PC-3 (cell line): ENCODE measurements at places on chromosomes 4 and X. TPM values are rescaled to one million over a fixed set of nuclear protein-coding genes. Genes with fewer than 3 reads are reported as not detected.

Gene ARR3
- total RNA-seq = not detected in 2 replicates

Gene FAM149A
- total RNA-seq = 0.22 TPM in 1 of 2 replicates, not detected in the other

Gene MAGT1
- total RNA-seq = 106 and 119 TPM in 2 replicates

Gene NHSL2
- total RNA-seq = 0.07 and 0.58 TPM in 2 replicates

Gene TMSB15C
- 3.5 and 4.6 TPM in 2 replicates for total RNA-seq

Gene ENPP6
- not detected in 2 replicates for total RNA-seq

Gene NSG1
- not detected in 2 replicates for total RNA-seq

Gene GLOD5
- not detected in 2 replicates for total RNA-seq

DNA sequence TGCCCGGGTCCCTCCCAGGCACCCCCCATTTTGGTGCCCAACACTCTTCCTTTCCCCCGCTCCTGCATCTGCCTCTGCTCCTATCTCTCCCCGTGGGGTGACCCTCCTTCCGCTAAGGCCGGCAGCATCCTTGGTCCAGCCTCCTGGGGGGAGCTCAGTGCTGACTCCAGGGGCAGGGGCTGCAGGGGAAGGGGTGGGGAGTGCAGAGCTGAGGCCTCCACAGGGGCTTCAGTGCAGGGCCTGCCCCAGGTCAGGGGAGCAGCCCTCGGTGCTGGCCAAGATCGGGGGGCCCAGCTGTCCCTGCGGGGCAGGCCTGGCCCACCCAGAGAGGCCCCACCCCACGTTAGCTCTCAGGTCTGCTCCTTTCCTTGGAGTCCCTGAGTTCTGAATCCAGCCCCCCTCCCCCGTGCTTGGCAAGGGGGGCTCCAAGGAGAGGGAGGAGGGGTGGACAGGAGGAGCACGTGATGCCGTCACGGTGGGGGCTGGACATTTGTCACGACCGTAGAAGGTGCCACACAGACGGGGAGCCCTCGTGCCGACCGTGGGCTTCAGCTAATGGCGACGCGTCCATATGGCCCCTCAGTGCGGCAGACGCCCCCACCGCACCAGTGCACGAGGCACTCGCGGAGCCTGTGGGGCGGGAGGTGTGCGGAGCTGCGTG, 63.5 kb upstream of the ADRA2C start:
- no peak for DNase-seq
- no peaks in the 10 kb centered on the region for H3K36me3 ChIP-seq
- H3K27me3 ChIP-seq = peaks cover 62% of the 10 kb centered on the region
- H3K4me1 ChIP-seq = no peaks in the 10 kb centered on the region

DNA sequence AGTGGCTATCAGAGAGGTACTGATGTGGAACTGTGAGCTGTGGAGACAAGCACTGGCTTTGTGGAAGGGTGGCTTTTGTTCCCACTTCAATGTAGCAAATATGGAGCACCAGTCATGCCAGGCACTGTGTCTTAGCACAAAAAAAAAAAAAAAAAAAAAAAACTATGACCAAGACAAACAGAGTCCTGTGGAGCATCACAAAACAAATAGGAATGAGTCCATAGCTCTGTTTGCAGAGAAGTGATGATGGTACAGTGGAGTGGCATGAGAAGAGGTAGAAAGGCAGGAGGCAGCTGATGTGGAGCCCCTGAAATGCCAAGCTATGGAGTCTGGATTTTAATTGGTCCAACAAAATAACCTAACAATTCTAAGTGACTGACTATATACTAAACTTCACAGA, 116.9 kb downstream of the RAB28 start:
- H3K4me1 ChIP-seq = no peaks in the 10 kb centered on the region
- no peak overlapping the region for H3K27ac ChIP-seq
- no peaks in the 10 kb centered on the region for H3K36me3 ChIP-seq
- H3K4me3 ChIP-seq = no peak overlapping the region

- H3K27me3 ChIP-seq = no peaks in the 10 kb centered on the region
- H3K36me3 ChIP-seq = no peaks in the 10 kb centered on the region
- H3K4me1 ChIP-seq = peaks cover 15% of the 10 kb centered on the region
- H3K27ac ChIP-seq = no peak overlapping the region
- no peak for DNase-seq
These were observed 42.2 kb upstream of the GUCY1A1 start for GRCh38 chr4:155624478-155624877.

DNA sequence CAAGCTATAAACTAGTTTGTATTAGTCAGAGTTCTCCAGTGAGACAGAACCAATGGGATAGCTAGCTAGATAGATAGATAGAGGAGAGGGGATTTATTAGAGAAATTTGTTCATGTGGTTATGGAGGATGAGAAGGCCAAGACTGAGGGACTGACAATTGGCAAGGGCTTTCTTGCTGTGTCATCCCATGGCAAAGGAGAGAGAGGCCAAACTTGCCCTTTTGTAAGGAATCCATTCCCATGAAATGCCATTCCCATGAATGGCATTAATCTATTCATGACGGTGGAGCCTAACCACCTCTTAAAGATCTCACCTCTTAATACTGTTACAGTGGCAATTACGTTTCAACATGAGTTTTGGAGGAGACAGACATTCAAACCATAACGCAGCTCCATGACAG, 58.1 kb downstream of the LINC00632 start:
- peak; percentile 23 for DNase-seq
- peaks cover 10% of the 10 kb centered on the region; the same call in 1 of the 2 replicates for H3K4me1 ChIP-seq
- no peak overlapping the region for H3K27ac ChIP-seq
- H3K27me3 ChIP-seq = no peaks in the 10 kb centered on the region

GRCh38 chr4:76199664-76200211, 13.9 kb downstream of the SCARB2 start:
- H3K27ac ChIP-seq = no peak overlapping the region
- peaks cover 17% of the 10 kb centered on the region for H3K4me1 ChIP-seq
- H3K36me3 ChIP-seq = no peaks in the 10 kb centered on the region
- no peaks in the 10 kb centered on the region for H3K27me3 ChIP-seq

- H3K27ac ChIP-seq = peak overlapping the region; percentile 73
- no peak overlapping the region for H3K4me3 ChIP-seq
- H3K4me1 ChIP-seq = peaks cover 22% of the 10 kb centered on the region
- no peaks in the 10 kb centered on the region for H3K36me3 ChIP-seq
- peak; percentile 79 for DNase-seq
These were observed 963.3 kb downstream of the TRAM1L1 start for GRCh38 chr4:116122124-116122523.

- no peak overlapping the region for H3K4me3 ChIP-seq
- peak; percentile 19 for DNase-seq
- no peaks in the 10 kb centered on the region for H3K36me3 ChIP-seq
These were observed 17.0 kb upstream of the MOB1B start for GRCh38 chr4:70885174-70885573.

GRCh38 chr4:22672944-22673343, 19.8 kb upstream of the GBA3 start:
- peaks cover 20% of the 10 kb centered on the region for H3K27me3 ChIP-seq
- H3K4me1 ChIP-seq = no peaks in the 10 kb centered on the region
- no peaks in the 10 kb centered on the region for H3K36me3 ChIP-seq

GRCh38 chr4:94944726-94945125, 187.0 kb downstream of the BMPR1B start:
- no peak for DNase-seq
- no peak overlapping the region for H3K4me3 ChIP-seq
- no peaks in the 10 kb centered on the region for H3K27me3 ChIP-seq
- H3K4me1 ChIP-seq = peaks cover 10% of the 10 kb centered on the region
- H3K27ac ChIP-seq = no peak overlapping the region
- no peaks in the 10 kb centered on the region for H3K36me3 ChIP-seq

DNA sequence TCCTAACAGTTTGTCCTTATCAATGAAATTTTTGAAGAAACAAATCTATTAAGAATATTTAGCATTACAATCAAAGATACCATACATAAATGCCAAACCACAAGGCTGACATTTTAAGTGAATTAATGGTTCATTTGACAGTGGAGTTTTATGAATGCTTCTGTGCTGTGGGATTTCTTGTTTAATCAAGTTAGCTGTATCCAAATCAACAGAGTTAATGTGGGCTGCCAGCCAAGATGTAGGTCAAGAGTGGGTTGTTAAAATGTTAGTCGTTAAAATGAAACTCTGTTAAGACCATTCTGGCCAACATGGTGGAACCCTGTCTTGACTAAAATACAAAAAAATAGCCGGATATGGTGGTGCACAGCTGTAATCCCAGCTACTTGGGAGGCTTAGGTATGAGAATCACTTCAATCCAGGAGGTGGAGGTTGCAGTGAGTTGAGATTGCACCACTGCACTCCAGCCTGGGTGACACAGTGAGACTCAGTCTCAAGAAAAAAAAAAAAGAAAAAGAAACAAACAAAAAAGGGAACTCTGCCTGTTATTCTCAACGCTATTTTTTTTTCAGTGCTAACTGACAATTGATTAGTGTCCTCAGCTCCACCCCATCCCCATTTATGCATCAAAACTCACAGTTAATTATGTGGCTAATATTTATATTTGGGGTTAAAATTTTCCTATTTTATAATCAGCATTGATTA, 20.2 kb downstream of the GPAT3 start:
- no peak for DNase-seq
- no peaks in the 10 kb centered on the region for H3K27me3 ChIP-seq
- H3K27ac ChIP-seq = no peak overlapping the region
- H3K36me3 ChIP-seq = peaks cover 2% of the 10 kb centered on the region; the same call in 1 of the 2 replicates
- H3K4me3 ChIP-seq = no peak overlapping the region

DNA sequence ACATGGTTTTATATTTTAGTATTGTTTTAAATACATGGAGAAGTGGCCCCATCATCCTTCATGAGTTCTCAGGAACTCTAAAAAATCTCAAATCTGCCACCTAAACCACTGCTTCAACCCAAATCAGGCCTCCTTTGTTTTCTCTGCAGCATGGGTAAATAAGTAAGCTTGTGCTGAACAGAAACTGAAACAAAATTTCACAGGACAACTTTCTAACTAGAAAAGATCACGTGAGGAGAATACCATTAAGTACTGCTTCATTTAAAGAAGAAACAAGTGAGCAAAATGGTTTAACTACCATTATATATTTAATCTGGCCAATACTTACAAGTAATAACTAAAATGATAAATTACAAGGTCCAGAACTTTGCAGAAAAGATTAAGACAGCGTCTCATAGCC, 2.5 kb downstream of the ARAP2 start:
- no peak overlapping the region for H3K27ac ChIP-seq
- DNase-seq = no peak
- no peaks in the 10 kb centered on the region for H3K27me3 ChIP-seq
- peak overlapping the region; percentile 80 for H3K4me3 ChIP-seq
- H3K4me1 ChIP-seq = peaks cover 22% of the 10 kb centered on the region

DNA sequence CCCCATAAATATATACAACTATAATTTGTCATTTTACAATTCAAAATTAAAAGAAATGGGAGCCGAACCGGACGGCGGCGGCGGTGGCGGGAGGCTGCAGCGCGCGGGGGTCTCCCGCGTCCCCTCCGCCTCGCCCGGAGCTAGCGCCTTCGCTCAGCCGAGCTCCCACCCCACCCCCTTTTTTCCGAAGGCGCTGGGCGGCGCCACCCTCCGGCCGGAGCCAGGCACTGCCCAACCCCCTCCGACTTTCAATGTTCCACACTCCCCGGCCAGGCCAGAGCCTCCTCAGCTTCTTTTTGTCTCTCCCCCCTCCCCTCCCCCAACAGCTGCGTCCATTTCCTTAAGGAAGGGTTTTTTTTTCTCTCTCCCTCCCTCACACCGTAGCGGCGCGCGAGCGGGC, 214.1 kb upstream of the GEMIN8 start:
- no peak for DNase-seq
- H3K27ac ChIP-seq = no peak overlapping the region
- no peaks in the 10 kb centered on the region for H3K27me3 ChIP-seq
- H3K4me1 ChIP-seq = no peaks in the 10 kb centered on the region

GRCh38 chr4:15725608-15726007, 22.7 kb downstream of the BST1 start:
- DNase-seq = no peak
- no peak overlapping the region for H3K4me3 ChIP-seq
- no peak overlapping the region for H3K27ac ChIP-seq
- H3K36me3 ChIP-seq = no peaks in the 10 kb centered on the region
- H3K4me1 ChIP-seq = peaks cover 5% of the 10 kb centered on the region; the same call in 1 of the 2 replicates

DNA sequence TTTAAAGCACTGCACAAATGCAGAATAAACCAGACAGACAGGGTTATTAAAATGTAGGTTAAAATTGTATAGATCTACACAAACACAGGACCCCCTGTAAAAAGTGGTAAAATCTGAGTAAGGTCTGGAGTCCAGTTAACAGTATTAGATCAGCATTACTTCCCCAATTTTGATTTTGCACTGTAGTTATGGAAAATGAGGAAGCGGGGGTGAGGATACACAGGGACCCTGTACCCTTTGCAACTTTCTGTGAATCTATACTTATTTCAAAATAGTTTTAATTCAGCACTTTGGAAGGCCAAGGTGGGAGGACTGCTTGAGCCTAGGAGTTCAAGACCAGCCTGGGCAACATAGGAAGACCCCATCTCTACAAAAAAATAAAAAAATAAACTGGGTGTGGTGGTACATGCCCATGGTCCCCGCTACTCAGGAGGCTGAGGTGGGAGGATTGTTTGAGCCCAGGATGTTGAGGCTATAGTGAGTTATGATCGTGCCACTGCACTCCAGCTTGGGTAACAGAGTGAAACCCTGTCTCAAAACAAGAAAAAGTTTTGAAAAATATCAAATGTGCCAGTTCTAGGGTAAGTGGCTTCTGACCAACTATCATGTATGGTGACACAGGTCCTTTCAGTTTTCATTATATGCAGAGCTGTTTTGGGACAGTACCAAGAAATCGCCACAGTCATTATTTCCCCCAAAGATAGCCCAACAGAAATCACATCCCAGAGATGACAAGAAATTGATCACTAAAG, 17.7 kb downstream of the SEL1L3 start:
- no peaks in the 10 kb centered on the region for H3K27me3 ChIP-seq
- peaks cover 8% of the 10 kb centered on the region for H3K4me1 ChIP-seq
- H3K4me3 ChIP-seq = no peak overlapping the region
- H3K36me3 ChIP-seq = no peaks in the 10 kb centered on the region

DNA sequence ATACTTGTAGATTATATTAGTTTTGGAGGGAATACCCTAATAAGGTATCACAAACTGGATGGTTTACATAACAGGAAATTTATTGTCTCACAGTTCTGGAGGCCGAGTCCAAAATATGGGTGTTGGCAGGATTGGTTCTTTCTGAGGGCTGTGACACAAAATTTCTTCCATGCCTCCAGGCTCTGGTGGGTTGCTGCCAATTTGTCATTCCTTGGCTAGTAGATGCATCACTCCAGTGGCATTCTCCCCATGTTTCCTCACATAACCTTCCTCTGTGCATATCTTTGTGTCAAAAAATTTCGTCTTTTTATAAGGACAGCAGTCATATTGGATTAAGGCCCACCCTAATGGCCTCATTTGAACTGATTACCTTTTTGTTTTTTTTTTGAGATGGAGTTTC, 49.3 kb downstream of the APELA start:
- H3K36me3 ChIP-seq = no peaks in the 10 kb centered on the region
- H3K27ac ChIP-seq = no peak overlapping the region
- no peak overlapping the region for H3K4me3 ChIP-seq
- H3K4me1 ChIP-seq = no peaks in the 10 kb centered on the region
- H3K27me3 ChIP-seq = no peaks in the 10 kb centered on the region
- peak; percentile 85 for DNase-seq

DNA sequence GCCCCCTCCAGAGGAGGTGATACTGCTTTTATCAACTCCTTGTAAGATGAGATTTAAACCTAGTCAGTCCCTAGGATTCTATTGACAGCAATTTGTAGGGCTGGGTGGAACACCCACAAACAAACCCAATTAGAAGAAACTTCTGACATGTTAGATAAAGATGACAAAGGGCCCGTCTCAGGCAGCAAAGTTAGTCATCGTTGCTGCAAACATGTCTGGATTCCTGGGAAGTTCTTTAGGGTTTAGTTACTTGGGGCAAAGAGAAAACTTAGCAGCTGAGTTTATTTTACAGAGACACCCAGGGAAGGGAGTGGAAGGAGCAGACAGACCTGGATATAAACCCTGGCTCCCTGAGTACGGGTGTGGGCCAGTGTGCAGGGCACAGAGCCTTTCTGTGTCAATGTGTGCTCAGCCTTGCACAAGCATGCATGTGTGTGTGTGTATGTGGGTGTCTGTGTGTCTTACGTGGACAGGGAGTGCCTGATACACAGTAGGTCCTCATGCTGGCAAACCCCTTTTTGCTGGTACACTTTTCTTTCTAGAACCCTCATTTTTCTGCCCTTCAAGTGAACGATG, 130.0 kb upstream of the STX18 start:
- H3K4me1 ChIP-seq = no peaks in the 10 kb centered on the region
- H3K4me3 ChIP-seq = no peak overlapping the region
- DNase-seq = no peak
- H3K36me3 ChIP-seq = no peaks in the 10 kb centered on the region
